MCF 10A (cell line): ENCODE measurements at places on chromosomes 13 and 19. TPM values are rescaled to one million over a fixed set of nuclear protein-coding genes. Genes with fewer than 3 reads are reported as not detected.

The MCF2L gene
- not detected in 2 replicates for total RNA-seq

The COX6B1 gene
- 213 and 265 TPM in 2 replicates for total RNA-seq

The LRRC4B gene
- total RNA-seq: not detected in 2 replicates

DNA sequence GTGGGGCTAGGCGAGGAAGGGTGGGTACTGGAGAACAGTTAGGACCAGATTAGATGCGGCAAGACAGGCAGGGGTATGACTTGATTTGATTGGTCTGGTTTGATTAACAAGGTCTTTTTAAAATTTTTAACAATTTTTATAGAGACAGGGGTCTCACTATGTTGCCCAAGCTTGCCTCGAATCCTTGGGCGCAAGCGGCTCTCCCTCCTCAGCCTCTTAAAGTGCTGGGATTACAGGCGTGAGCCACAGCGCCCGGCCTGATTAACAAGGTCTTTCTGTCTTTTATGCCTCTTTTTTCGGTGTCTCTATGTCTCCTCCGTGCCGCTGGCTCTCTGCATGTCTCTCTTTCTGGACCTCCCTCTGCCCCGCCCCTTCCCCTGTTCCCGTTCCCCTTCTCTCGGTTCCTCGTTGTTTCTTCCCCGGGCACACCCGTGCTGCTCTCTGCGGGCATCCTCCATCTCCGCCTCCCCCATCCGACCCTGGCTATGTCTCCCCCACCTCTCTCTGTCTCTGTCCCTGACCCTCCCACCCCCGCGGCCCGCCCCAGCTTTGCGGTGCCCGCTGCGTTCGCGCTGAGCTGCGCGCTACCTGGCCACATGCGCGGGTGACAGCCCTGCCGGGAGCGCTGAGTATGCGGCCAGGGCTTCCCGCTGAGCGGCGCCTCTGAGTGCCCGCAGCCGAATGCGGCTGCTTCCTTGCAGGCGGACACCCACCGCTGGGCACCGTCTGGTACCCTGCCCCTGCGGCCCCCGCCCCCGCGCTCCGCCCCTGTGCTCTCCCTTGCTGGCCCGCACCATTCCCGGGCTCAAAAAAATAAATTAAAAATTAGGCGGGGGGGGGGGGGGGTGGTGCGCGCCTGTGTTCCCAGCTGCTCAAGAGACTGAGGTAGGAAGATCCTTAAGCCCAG lies 8.1 kb upstream of the SDHAF1 start:
- no peak for DNase-seq
- no peaks in the 10 kb centered on the region for H3K36me3 ChIP-seq
- peaks cover 55% of the 10 kb centered on the region for H3K27me3 ChIP-seq
- H3K27ac ChIP-seq: no peak overlapping the region
- H3K4me1 ChIP-seq: no peaks in the 10 kb centered on the region

DNA sequence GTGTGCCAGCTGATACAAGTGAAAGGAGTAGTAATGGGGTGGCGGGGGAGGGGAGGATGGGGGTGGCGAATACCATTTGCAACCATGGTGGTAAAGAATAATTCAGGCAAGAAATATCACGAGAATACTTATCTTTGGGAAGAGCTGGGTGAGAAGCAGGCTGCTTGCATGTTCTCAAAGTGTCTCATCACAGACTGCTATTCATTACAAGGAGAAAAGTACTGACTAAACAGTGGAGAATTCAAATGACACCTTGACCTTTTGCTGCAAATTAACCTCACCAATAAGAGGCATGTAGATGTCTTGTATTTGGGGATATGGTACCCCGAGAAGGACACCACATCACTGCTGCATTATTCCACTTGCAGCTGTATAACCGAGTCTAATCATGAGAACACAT lies 585.7 kb upstream of the GPC6 start:
- H3K4me3 ChIP-seq: no peak overlapping the region
- no peak for DNase-seq
- no peaks in the 10 kb centered on the region for H3K36me3 ChIP-seq
- H3K27ac ChIP-seq: no peak overlapping the region

DNA sequence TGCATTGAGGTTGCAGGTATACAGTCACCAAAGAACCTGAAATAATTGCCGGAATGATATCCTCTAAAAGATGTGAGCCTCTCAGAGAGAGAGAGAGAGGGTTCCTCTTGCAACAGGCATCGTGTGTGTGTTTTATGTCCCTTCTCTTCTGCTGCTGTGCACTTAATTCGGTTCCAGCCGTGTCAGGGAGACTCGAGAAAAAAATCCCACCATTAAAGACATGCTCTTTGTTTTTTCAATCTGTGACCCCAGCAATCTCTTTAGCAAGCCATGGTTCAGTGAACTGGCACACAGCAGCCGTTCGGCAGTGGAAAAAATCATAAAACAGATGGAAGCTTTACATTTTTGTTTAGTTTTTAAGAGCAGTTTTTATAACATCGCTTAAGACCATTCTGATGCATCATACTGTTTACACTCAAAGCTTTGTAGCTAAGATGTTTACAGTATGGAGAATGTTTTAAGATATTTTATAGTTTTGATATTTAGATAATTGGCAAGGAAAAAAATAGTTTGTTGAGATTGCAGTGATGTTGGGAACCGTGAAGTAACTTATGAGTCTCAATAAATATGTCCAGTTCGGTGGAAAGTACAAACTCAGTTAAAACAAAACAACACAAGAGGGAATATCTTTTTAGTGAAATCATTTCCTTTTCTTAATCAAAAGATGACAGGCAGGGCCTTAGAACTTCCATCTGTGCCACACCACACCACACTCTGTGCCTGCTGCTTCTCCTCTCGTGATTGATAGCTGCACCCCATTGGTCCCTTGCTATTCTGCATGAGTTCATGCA lies 31.2 kb upstream of the ZNF536 start:
- H3K27ac ChIP-seq: no peak overlapping the region
- H3K27me3 ChIP-seq: no peaks in the 10 kb centered on the region
- H3K4me3 ChIP-seq: no peak overlapping the region

DNA sequence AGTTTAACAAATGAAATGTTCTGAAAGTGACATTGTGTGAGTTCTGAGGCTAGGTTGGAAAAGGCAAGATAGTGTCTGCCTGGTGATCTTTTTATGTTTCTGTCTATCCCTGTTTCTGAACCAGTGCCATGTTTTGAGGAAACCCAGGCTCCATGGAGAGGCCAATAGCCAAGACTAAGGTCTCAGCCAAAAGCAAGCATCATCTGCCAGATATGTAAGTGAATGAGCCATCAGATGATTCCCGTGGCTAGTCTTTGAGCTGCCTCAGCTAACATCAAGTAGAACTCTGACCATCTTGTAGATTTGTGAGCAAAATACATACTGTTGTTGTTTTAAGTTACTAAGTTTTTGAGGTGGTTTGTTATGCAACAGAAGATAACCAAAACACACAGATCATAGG lies 19.6 kb upstream of the CCNA1 start:
- no peak overlapping the region for H3K27ac ChIP-seq
- no peak overlapping the region for H3K4me3 ChIP-seq
- H3K27me3 ChIP-seq: no peaks in the 10 kb centered on the region
- DNase-seq: no peak
- H3K36me3 ChIP-seq: no peaks in the 10 kb centered on the region

DNA sequence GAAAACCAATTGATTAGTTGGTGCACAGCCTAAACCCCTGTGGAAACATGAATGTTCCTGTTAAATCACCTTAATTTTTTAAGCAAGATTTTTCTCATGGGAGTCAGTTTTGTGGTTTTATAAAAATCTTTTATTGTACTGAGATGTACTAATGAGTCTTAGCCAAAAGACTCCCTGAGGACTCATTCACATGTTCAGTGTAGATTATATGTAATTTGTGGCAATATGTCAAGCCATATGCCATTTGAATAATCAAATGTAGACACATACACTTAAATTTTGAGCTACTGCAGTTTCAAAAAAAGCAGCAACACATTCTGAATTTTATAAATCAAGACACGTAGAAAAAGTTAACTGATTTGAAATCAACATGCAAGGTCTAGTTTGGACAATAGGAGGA lies 395.2 kb downstream of the MYO16 start:
- H3K27ac ChIP-seq: no peak overlapping the region
- H3K4me1 ChIP-seq: no peaks in the 10 kb centered on the region
- no peak overlapping the region for H3K4me3 ChIP-seq
- no peak for DNase-seq
- H3K27me3 ChIP-seq: no peaks in the 10 kb centered on the region

- no peak overlapping the region for H3K4me3 ChIP-seq
- H3K27ac ChIP-seq: no peak overlapping the region
- no peak for DNase-seq
- H3K27me3 ChIP-seq: no peaks in the 10 kb centered on the region
These were observed 17.9 kb downstream of the PPP1R37 start for GRCh38 chr19:45110851-45111266.

- H3K27ac ChIP-seq: no peak overlapping the region
- H3K27me3 ChIP-seq: no peaks in the 10 kb centered on the region
- H3K4me3 ChIP-seq: no peak overlapping the region
- peak; percentile 36 for DNase-seq
These were observed 15.2 kb upstream of the N4BP2L1 start for GRCh38 chr13:32443111-32443510.
